ENCODE measurements at places on chromosomes 7 and 10.

- no peak for DNase-seq
These were observed 19.1 kb downstream of the ZMYND11 start for GRCh38 chr10:154348-154747.

DNA sequence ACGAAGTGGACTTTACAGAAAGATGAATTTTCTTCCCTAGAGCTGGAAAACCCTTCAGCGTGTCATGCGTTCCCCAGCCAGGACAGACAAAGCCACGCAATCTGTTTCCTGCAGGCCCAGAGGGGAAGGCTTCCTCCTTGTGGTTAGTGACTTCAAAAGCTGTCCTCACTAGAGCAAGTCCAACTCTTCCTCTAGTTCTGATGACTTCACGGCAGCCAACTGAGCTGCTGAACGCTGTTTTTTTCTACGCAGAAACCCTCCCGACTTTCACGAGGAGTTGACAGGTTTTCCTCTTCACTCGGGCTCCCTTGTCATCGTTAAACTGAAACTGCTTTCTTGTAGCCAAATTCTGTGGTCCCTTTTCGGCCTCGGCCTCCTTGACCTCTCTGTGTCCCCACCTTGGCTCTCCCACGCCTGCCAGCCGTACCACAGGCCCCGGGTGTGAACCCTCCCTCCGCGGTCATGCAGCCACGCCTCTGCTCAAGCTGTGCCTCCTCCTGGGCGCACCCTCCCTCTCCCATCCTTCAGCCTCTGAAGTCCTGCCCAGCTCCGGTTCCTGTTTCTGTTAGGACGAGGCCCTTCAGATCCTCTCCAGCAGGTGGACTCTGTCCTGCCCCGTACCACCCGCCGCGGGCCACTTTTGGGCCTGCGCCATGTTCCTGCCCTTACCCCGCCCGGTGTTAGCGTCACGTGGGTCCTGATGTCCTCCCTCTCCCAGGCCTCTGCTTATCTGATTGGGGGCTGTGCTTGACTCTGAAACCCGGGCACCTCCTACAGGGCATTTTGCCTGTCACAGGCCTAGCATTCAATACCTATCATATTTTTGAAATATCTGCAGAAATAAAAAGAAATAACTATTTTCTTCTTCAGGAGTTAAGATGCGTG, 39.3 kb downstream of the CUX1 start:
- peak; percentile 96 for DNase-seq

DNA sequence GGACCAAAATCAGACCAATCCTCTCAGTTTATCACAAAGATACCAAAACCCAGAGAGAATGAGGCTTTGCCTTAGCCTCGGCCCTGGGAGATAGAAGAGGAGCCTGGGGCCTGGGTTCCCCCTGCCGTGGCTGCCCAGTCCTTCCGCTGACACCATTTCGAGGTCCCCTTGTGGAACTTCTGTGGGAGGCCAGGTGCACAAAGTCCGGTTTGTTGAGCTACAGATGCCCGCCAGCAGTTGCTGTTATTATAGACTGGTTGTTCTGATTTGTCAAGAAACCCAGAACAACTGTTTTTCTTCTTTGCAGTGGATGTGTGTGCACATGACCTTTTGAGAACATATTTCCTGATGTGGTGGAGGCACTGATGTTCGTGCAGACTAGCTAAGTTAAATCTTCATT, 47.6 kb downstream of the CUX1 start:
- no peak for DNase-seq

DNA sequence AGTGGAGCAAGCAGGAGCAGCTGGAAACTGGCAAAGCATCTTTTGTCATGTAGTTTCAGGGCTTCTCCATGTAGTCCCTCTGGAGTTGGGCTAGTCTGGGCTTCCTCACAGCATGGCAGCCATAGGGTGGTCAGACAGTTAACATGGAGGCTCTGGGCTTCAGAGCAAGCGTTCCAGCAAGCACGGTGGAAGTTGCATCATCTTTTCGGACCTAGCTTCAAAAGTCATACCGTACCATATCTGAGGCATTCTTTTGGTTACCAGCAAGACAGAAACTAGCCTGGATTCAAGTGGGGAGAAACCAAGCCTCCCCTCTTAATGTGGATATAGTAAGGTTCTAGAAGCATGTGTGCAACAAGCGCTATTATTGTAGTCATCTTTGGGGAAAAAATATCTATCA, 135.0 kb downstream of the HTR7 start:
- no peak for DNase-seq

GRCh38 chr10:119211176-119211575, 3.8 kb downstream of the GRK5 start:
- no peak for DNase-seq

DNA sequence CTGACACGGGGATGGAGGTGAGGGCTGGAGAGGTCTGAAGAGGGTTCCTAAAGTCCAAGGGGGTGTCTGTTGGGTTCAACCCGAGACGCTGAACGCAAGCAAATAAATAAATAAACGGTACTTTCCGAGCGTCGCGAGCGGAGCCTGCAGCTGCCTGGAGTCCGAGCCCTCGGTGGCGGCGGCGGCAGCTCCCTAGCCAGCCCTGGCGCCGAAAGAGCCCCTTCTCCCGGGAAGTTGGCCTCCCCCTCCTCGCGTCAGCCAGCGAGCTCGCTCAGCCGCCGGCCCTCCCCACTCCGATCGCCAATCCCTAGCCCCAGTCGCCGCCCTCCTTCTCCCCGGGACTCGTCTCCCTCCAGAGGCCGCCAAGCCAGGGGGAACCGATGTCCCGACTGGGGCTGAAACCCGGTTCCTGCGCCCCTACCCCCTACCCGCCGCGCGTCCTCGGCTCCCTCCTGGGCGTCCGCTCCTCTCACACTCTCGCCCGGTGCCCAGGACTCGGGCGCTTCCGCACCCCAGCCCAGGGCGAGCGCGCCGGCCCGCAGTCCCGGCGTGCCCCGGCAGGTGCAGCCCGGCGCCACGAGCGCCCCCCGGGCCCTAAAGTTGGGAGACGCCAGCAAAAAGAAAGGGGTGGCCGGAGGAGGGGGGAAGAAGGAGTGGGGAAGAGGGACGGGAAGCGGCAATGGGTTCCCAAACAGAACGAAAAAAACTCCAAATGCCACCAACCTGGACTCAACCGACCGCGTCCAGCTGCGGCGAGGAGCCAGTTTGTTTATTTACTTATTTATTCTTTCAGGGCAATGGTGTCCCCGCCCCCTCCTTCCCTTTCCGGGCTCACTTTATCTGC, at the start of gene GFRA1:
GFRA1 (minus strand) TSS at position 767 of the 844 bp plus-strand sequence. CDS start 1,177 bp downstream, outside the sequence.
- DNase-seq = no peak

DNA sequence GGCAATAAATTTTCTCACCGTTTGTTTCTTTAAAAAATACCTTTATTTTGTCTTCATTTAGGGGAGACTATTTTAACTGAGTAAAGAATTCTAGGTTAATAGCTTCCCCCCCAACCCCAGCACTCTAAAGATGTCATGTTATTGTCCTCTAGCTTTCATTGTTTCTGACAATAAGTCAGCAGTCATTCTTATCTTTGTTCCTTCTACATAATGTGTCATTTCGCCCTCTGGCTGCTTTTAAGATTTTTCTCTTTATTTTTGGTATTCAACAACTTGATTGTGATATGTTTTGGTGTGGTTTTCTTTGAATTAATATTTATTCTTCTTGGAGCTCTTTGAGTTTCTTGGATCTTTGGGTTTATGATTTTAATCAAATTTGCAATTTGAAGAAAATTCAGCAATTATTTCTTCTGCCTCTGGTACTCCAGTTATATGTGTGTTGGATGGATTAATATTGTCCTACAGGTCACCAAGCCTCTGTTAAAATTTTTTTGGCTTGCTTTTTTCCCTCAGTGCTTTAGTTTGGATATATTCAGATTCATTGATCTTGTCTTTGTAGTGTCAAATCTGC, 64.6 kb upstream of the ELN start:
- DNase-seq = no peak

DNA sequence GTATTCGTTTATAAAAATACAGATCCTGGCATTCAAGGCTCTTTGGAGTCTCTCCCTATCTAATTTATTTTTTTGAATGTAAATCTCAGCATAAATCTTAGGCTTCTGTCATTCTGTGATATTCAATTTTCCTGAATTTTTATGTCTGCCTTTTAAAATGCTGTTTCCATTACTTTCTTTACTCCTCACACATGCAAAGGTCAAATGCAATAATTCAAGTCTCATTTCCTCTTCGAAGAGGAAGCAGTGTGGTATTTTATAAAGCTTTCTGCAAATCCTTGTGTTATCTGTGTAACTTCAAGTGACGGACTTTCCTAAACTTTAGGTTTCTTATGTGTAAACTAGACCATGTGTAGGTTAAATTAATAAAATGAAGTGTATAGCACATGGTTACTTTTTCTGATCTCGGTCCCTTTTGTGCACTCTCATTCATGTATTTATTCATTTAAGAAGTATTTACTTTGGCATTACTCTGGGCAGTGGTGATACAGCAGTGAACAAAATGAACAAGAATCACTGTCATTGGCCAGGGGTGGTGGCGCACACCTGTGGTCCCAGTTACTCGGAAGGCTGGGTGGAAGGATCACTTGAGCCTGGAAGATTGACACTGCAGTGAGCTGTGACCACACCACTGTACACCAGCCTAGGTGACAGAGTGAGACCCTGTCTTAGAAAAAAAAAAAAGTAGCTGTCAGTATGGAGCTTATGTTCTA, 332.2 kb downstream of the EXOC4 start:
- no peak for DNase-seq

- DNase-seq = no peak
These were observed 51.7 kb downstream of the SYPL1 start for GRCh38 chr7:106060394-106060920.

DNA sequence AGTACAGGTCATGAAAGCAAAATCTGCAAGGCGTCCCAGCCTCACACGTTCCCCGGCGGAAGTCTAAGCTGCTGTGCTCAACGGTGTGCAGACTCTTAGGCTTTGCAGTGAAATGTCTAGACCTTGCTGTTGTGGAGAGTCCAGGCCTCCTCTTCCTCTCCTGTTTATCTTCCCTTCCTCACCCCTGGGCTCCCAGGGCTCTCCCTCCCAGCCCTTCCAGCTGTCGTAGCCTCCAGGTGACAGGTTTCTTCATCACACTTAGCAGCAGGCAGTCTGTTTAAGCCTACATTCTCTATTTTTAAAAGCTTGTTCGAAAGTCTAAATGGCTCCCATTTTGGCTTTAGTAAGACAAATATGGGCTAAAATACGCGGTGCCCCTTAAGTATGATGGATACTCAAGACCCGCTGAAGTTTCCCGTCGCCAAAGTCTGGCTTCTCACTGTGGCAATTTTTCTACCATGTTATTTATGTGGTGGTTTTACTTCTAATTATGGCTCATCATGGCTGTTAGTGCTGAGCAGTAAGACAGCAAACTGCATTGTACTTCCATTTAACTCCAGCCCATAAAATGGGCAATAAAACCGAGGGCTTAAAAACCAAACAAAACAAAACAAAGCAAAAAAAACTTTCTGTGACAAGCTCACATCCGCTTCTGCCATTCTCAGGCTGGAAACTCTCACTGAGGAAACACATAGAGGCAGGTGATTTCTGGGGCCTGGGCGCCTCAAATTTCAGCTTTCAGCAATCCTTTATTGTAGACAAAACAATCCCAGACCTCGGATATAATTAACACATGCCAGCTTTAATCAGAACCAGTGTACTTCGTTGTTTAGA, 243.2 kb downstream of the SNX10 start:
- DNase-seq = no peak

- DNase-seq = no peak
These were observed 58.8 kb downstream of the CAV1 start for GRCh38 chr7:116583653-116584052.

DNA sequence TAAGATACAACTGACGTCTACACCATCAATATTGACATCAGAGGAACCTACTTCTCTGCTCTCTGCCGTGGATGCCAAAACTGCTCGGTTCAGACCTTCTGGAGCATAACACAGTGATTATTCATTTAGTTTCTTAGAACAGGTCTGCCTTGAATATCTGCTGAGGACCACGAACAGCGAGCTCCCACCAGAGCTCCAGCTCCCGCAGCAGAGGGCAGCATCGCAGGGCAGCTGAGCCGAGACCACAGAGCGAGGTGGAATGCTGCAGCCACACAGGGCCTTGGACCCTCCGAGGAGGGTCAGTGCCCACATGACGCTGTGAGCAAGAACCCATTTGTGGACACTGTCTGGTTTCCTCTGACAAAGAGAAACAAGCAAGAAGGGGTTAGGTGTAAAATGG, 6.8 kb downstream of the VIPR2 start:
- DNase-seq = no peak

DNA sequence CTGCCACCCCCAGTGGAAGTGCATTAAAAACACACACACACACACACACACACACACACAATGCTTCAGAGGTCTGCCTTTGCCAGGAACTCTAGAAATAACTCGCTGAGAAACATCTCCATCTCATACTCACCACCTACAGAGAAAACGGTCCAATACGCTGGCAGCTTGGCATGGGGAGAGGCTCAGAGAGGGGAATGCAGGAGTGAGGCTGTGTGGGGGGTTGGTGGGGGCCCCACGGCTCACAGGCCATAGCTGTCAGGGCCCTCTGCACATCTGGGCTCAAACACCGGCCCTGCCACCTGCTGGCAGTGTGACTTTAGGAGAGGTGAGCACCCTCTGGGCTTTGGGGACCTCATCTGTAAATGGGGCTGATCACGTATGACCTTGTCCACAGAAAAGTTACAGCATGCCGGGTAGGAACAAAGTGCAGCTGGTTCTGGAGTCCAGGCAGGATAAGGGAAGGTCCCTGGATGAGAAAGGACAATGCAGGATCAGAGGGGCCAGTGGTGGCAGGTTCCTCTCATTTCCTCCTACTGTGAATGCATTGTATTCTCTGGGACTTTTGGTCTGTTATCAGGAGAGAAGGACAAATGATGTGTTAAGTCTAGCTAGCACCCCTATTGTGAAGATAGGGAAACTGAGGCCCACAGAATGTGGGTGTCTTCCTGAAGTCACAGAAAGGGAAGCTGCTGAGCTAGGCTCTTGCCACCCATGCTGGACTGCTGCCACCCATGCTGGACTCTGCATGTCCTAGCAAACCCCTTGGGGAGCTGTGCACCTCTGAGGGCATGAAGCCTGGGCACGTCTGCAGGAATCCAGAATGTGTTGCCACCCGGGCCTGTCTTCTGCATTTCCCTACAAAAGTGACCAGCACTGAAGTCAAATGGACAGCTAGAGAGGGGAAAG, 404.6 kb downstream of the RPS24 start:
- DNase-seq = peak; percentile 11

DNA sequence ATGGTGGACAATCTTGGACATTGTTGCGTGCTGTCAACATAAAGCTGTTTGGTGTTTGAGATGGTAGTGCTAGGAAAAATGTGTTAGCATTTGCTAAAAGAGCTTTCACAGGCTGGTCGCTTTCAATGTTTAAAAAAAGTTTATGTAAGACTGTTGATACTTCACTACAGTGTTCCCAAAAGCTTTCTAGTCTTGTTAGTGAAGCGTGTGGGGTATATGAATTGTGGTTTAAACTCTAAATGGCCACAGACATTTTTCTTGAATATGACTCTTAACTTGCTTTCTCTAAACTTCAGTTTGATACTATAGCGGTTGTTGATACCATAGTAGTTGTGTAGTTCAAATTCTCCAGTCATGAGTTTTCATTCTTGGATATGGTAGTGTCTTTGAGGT, 44.9 kb downstream of the MCU start:
- no peak for DNase-seq

DNA sequence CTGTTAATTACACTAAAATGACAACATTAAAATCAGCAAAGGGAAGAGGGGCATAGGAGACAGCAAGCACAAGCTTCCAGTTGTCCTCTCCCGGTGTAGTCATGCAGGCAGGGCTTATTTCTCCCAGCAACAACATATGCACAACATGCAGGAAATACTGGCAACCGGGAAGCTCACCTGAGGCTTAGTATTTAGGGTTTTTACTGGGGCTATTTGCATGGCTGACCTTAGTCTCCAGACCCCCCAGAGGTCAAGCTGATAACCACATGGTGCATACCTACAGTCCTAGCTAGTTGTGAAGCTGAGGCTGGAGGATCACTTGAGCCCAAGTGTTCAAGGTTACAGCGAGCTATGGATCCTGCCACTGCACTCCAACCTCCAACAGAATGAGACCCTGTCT, 12.8 kb upstream of the JMJD1C start:
- DNase-seq = no peak

Data from erythroblast (primary cell).